ENCODE measurements at places on chromosomes 4 and X.

DNA sequence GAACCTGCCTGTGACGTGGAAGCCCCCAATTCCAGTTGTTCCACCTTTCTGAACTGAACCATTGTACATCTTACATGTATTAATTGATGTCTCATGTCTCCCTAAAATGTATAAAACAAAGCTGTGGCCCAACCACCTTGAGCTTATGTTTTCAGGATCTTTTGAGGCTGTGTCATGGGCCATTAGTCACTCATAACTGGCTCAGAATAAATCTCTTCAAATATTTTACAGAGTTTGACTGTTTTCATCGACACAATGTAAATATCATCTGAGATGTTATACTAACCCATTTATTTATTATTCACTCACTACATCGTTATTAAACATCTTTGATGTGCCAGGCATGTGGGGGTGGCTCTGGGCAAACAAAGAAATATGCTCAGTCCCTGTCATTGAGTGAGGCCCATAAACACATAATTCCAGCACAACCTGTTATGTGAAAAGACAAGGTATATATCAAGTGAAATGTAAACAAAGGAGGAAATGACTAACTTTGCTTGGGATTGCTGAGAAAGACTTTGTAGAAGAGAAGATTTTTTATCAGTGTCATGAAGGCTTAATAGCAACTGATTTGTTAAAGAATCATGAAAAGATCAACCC is 34.5 kb upstream of the PPM1K start:
- DNase-seq = no peak

- no peak for DNase-seq
These were observed 614.5 kb upstream of the LCORL start for GRCh38 chr4:18636001-18636585.

DNA sequence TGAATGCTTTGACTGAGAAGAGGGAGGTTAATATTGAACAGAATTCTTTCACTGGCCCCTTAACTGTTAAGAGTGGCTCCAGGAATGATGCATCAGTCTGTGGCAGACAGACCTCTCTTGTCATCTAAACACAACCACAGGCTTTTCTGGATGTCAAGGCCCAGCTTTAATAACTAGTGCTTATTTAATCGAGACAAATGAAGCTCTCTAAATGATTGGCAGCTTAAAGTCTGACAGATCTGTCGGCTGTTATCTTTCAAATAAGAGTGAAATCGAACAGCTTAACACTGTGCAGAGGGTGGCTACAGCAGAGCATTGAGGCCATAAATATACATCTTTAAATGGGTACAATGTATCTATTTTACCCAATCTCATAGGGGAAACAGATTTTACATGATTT is 500.8 kb upstream of the PABPC4L start:
- DNase-seq = peak; percentile 27

GRCh38 chr4:94834501-94834900 is 76.7 kb downstream of the BMPR1B start:
- DNase-seq = no peak

DNA sequence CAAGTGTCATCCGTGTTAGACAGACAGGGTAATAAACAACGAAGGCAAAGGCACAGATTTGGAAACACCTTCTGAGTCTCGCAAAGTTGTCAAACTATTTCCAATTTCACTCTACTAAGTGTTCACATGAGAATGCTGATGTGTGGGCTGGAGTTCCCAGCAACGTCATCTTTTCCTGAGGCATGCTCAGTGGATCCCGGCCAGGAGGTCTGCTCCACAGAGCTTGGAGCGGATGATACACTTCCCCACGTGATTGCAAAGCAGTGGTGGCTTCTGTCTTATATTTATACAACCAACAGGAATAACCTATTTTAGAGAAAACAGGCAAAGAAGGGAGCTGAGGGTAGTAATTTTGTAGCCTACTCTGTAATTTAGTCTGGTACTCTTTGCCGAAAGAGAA is 40.1 kb upstream of the PDK3 start:
- no peak for DNase-seq

- peak; percentile 24 for DNase-seq
These were observed 335.0 kb downstream of the BMPR1B start for GRCh38 chr4:95092766-95093165.

GRCh38 chr4:154329268-154329868 is 162.2 kb downstream of the DCHS2 start:
- DNase-seq = peak; percentile 22

DNA sequence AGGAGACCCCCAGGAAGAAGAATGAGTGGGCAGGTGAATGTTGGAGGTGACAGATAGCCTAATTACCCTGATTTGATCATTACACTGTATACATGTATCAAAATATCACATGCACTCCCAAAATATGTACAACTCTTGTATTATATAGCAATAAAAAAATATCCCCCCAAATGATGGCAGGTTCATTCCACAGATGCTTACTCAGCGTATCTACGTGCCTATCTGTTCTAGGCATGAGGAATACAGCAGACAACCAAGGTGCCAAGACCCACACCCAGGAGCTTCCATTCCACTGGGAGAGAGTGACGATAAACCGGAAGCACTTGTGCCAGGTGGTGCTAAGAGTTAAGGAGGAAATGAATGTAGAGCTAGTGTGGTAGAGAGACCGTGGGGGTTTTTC is 42.4 kb downstream of the ADRA2C start:
- peak; percentile 46 for DNase-seq

DNA sequence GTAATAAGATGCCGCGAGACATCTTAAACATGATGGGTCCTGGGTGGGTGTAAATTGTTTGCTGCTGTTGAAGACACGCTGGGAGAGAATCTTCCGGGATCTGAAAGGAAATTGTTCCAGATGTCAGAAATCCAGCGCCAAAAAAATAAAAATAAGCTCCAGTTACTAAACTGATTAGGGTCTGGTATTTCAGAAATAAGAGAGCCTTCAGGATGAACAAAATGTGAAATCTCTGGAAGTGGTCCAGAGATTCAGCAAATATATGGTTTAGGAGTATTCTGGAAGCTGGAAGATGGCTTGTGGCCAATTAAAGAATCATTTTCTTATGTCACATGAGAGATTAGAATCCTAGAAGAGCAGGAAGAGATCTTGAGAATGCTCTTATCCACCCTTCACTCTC is 75.8 kb upstream of the NHS start:
- no peak for DNase-seq

- DNase-seq = no peak
These were observed 158.1 kb upstream of the CXorf66 start for GRCh38 chrX:140123446-140123845.

DNA sequence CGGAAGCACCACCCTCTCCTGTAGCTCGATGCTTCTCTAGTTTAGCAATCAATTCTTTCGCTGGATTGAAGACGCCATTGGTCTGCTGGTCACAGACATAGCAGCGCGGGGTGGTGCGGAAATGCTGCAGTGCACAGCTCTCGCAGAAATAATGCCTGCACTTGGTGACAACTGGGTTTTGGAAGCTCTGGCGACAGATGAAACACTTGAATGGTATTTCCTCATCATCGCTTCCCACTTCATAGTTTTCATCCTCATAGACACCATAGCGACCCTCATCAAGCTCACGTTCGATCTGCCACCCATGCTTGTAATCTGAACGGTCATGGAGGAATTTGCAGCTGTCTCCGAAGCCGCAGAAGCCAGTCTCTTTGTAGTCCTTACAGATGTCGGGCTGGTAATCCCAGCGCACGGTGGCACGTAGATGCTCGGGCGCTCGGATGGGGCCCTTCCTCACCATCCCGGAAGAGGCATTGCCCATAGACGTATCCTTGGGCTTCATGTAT is 854 bp downstream of the RNF113A start:
- peak; percentile 65 for DNase-seq

- peak; percentile 65 for DNase-seq
These were observed 257.7 kb upstream of the SPOCK3 start for GRCh38 chr4:167492007-167492406.

DNA sequence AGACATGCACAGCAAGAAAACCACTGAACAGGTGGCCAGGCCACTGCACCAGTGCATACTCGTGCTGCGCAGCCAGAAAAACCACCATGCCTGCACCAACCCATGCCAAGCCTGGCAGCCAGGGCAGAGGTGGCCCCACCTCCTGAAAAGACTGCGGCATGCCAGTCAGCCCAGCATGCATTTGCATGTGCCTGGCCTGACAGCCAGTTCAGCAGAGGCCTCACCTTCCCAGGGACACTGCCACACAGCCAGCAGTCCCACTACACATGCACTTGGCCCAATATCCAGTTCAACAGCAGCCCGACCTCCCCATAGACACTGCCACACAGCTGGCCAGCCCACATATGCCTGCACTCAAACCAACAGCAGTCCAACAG is 43.5 kb upstream of the DDX60 start:
- DNase-seq = no peak

- peak; percentile 6 for DNase-seq
These were observed 140.3 kb upstream of the CXCL13 start for GRCh38 chr4:77465271-77465670.

DNA sequence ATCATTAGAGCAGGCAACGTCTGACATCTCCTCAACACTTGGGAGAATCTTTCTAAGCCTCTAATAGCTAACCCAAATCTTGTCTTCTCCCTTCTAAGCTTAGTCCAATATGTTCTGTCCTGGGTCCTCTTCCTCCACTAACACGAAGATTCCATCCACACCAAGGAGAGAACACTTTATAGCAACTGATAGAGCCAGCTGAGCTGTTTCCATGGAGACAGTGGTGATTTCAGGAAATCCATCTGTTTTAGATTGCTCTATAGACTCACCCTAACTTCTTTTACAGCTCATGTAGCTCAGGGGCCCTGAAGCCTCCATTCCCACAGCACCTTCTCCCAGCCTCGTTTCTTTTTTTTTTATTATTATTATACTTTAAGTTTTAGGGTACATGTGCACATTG is 37.4 kb downstream of the SCD5 start:
- no peak for DNase-seq

DNA sequence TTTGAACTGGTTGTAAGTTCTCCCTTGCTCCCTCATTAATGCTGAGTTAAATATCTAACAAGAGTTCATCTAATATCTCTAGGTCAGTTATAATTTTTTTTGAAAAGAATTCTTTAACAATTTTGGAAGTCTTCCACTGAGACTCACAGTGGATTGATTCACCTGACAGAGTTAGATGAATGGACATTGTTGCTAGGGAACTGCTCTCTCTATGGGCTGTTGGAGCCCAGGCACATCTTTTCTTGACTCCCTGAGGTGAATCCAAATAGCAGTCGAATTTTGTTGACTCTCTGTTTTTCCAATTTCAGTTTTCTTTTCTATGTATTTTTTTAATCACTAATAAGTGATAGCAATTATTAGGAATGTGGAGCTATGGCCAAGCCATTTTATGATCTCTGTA is 996.1 kb upstream of the PABPC4L start:
- DNase-seq = no peak

- DNase-seq = no peak
These were observed 21.4 kb downstream of the SH3RF1 start for GRCh38 chr4:169249214-169249973.

DNA sequence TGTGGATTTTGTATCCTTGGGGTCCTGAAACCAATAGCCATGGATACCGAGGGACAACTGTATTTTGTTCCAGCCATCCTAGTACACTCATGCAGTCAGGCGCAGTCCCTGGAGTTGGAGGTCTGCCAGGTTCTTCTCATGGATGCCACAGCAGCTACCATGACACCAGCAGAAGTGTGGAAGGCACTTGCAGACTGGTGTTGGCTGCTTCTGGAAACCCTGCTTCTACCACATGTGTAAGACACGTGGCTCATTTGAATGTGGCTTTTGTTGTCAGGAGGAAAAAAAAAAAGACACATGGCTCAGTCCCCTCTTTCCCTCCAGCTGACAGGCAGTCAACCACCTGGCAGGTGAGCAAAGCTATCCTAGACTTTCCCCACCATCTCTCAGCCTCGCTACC is 19.4 kb downstream of the DRD5 start:
- no peak for DNase-seq

GRCh38 chr4:100842856-100843255 is 325.0 kb upstream of the EMCN start:
- no peak for DNase-seq

- no peak for DNase-seq
These were observed 35.7 kb downstream of the DDX53 start for GRCh38 chrX:23035493-23035892.

GRCh38 chrX:14064626-14065432 is 35.1 kb upstream of the GEMIN8 start:
- no peak for DNase-seq

GRCh38 chr4:25821899-25822298 is 40.9 kb downstream of the SEL1L3 start:
- DNase-seq = no peak

DNA sequence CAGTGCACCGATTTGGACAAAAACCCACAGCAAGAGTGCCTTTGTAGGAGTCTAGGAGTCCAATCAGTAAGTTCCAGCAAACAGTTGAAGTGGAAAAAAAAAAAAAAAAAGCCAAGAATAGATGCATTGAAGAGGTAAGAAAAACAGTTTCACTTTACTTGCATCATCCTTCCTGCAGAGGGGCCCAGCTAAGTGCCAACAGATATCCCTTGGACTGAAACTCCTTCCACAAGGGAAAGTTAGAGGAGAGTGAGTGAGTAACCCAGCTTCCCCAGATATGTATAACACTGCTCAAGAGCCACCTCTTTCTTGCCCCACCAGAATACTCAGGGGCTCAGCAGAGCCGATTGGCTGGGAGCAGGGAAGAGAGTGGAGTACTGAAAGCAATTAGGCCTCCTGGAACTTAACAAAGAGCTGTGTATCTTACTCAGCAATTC is 617.7 kb upstream of the SMIM31 start:
- no peak for DNase-seq

- DNase-seq = no peak
These were observed 394.6 kb upstream of the DMD start for GRCh38 chrX:33605997-33606396.

DNA sequence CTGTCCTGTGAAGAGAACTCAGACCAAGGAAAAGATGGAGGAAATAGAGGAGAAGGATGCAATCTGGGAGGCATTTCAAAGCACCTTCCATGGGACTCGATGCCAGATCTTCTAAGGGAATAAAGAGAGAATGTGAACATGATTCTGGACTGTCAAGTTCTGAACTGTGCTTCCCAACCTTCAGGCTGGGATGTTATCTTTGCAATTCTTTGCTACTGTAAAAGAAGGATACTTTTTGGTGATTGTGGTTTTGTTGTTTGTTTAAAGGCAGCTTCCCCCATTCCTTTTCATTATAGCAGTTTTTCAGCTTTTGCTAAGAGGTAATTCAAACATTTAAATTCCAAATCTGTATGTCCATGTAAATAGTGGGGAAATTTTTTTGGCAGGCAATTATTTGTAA is 217.3 kb downstream of the NWD2 start:
- no peak for DNase-seq

DNA sequence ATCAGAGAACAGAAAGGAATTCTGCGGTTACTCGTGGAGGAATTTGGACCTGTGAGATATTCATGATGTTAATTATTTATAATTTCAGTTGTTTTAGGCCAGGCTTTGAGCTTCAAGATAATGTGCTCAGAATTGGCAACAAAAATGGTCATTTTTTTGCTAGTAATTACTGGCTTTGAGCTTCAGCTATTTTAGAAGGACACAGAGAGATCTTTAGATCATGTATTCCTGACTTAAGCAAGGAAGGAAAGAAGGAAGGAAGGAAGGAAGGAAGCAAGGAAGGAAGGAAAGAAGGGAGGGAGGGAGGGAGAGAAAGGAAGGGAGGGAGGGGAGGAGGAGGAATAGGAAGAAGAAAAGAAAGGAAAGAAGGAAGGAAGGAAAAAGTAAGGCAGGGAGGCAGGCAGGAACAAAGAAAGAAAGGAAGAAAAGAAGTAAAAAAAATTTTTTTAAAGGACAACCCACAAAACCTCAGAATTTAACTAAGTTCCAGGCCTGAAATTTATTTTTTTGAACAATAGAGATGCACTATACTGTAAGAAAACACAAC is 277.9 kb upstream of the KLF3 start:
- DNase-seq = no peak
